ENCODE measurements at places on chromosomes 11 and 22.
A peak's percentile ranks its signal among the peaks of the same experiment; 100 is the strongest.

- DNase-seq: peak; percentile 81
Observed at GRCh38 chr11:22163394-22163797, 29.5 kb upstream of the ANO5 start.

GRCh38 chr11:18715476-18715875 lies 10.5 kb downstream of the IGSF22 start:
- DNase-seq: no peak

- no peak for DNase-seq
Observed at GRCh38 chr11:61082062-61082870, 20.0 kb upstream of the CD5 start.

GRCh38 chr22:47836957-47837356 lies 1074.5 kb downstream of the TBC1D22A start:
- no peak for DNase-seq

DNA sequence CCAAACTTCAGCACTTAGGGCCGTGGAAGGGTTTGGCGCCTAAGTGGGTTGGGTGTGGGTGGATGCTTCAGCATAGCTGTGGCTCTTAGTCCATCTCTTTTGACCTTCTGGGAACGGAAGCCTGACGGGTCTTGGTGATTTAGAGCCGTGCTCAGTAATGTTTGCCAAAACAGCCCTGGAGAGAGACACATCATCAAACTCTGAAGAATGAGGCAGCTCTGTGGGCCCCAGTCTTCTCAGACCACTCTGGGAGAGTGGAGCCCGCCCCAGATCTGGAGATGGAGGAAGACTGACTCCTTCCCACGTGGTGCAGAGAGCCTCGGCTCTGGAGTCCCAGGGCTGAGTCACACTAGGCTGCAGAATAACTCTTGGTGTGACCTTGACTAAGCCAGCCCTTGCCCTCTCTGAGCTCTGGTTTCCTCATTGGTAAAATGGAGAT lies 168.9 kb downstream of the C11orf91 start:
- DNase-seq: no peak

DNA sequence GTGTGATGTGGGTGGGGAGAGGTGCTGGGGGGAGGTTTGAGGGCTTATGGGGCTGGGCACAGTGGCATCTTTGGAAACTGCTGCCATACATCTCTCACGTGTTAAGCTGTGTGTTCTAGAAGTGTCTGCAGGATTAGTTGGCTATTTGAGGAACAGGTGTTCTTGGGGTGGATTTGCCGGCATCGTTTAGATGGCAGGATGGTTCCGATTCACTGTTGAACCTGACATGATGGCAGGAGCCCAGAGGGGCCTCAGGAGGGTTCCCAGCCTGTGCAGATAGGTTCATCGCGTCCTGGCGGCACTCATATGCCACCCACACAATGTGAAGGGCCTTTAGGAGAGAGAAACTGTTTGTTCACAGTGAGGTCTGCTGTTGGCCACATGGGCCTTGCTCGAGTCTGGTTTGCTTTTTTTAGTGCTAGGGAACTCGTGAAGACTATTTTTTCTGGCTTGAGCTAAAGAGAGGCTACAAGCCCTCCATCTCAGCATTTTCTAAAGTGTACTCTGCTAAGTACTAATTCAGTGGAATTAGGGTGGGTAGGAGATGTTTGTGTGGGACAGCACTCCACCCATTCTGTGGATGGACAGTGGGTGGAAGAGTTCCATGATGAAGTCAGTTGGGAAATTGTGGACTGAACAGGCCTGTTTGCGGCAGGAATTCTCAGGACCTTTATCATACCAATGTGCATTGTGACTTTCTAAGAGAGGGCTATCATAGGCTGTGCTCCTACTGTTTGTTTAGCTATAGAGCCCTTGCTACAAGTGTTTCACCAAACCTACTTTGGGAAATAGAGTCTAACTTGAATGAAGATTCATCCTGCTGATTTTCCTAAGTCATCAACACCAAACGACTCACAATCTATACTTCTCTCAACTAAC lies 55.4 kb upstream of the PLET1 start:
- DNase-seq: no peak

DNA sequence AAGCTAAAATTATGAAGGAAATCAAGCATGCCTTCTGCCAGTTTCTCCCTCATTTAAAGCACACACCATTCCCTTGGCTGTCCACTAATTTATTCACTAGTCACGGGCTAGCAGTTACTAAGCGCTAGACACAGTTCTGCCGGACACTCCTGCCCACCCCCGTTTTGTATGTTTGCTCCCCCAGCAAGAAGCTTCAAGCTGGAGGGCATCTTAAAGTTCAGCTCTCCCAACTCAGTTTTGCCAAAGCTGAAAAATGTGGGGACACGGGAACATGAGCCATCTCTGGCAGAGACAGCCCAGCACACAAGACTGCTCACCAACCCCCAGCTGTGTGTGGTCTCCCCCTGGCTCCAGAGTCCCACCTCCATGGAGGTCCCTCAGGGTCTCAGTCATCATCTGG lies 263.6 kb downstream of the BRD1 start:
- no peak for DNase-seq

- no peak for DNase-seq
Observed at GRCh38 chr22:25208743-25209505, 9.3 kb downstream of the CRYBB3 start.

DNA sequence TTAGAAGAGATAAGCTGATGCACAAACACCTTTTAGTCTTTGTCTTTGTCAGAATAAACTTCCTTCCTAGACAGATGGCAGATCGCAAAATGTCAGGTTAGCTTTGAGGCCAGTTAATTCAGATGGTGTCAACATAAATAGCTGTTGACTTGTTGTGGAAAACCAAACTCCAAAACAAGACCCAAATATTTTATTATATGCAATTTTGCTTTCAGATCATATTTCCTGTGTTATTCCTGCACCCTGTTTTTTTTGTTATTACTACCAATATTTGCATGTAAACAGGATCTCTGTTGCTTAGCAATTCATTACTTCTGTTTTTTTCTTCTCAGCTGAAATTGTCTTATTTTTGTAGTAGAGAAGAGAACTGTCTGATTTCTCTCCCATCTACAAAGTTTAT lies 316.0 kb downstream of the ETS1 start:
- no peak for DNase-seq

GRCh38 chr11:37277896-37278465 lies 679.9 kb upstream of the RAG2 start:
- no peak for DNase-seq

DNA sequence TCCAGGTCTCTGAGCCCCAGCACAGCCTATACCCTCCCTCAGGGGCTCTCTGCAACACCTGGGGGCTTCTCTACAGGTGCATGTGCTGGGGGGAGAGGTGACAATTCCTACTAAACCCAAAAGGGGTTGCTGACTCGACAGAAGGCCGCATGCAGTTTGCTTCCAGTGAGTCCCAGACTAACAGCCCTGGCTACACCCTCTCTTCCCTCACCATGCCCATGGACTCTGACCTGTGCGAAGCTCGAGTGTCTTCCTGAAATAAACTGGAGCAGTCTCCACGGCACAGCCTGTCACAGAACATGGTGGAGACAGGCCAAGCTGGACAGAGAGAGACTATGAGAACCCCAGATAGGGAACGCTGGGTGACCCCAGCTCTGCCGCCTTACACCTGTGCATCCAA lies 16.6 kb downstream of the PLEKHA7 start:
- DNase-seq: no peak

DNA sequence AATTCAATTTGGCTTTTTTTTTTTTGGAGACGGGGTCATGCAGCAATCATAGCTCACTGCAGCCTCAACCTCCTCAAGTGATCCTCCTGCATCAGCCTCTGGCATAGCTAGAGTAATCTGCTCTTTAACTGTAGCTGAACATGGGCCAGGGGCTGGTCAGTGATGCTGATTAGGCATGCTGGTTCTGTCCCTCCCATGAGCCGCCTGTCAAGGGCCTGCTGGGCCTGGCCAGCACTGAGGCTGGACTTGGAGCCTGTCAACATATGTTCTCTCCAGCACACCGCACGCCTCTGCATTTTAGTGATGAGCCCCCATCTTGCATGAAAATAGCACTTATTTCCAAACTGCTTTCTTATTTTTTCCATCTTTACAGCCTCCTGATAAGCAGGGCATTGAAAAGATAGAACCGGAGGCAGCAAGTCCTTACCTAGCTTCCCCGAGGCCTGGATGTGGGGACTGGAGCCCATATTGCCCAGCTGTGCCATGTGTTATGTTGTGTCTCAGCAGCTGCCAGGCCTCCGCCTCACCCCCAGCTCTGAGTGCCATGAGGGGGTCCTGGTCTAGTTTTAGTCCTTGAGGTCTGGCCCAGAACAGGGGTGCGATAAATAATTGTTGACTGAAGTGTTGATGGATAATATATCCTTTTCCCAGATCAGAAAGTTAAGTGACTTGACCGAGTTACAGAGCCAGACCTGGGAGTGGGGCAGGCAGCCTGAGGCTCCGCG lies 80.0 kb downstream of the CTTN start:
- DNase-seq: no peak

GRCh38 chr11:66465373-66466224 lies 1.1 kb upstream of the PELI3 start:
- DNase-seq: no peak

DNA sequence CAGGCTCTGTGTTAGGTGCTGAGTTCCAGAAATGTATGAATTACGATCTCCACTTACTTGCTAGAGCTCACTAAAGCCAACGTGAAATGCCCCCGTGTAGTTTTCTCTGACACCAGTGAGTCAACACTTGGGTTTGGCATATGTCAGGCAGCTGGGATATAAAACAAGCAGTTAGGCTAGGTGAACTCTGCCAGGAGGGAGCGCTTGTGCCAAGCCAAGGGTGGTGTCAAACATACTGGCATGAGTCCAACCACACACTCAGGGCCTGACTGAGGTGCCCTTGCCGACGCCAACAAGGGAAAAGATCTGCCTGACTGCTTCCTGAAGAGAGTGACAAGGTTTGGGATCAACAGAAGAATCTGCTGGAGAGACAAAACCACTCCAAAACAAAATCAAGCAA lies 167.8 kb upstream of the NARS2 start:
- peak; percentile 8 for DNase-seq

GRCh38 chr11:44338698-44339529 lies 29.0 kb upstream of the ALX4 start:
- no peak for DNase-seq

DNA sequence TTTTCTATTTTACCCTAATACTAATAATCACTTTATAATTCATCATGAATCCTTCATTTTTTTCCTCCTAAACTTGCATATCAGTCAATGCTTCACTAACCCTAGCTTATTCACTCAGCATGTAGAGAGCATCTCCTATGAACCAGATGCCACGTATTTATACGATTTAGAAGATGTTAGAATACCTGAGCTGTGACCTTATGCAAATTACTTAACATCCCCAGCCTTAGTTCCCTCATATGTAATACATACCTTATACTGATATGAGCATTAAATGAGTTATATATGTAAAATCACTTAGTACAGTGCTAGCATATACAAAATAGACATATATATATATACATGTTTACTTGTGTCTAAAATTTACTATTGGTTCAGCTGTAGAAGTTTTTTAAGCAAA lies 9.0 kb downstream of the FAM76B start:
- no peak for DNase-seq

- no peak for DNase-seq
Observed at GRCh38 chr11:115985896-115986295, 481.7 kb upstream of the CADM1 start.

DNA sequence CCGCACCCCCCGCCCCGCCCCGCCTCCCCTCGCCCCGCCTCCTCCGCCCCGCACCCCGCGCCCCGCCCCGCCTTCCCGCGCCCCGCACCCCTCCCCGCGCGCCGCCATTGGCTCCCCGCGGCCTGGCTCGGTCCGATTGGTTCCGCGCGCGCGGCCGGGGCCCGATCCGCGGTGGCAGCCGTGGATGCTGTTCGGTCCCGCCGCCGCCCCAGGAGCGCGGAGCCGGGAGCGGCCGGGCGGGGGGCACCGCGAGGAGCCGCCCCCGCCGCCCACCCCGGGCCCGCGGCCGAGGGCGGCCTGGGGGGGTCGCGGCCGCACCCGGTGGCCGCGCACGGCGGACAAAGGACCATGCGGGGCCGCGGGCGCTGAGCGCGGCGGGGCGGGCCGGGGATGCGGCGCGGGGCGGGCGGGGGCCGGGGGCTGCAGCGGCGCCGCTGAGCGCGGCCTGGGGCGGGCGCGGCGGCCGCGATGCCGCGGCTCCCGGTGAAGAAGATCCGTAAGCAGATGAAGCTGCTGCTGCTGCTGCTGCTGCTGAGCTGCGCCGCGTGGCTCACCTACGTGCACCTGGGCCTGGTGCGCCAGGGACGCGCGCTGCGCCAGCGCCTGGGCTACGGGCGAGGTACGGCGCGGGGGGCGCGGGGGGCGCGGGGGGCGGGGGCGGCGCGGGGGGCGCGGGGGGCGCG lies at the start of gene B4GALNT4:
Gene B4GALNT4, plus strand, starts transcription at position 164 of the 683 bp plus-strand sequence. Its CDS starts 305 bp downstream, at position 469.
- no peak for DNase-seq

DNA sequence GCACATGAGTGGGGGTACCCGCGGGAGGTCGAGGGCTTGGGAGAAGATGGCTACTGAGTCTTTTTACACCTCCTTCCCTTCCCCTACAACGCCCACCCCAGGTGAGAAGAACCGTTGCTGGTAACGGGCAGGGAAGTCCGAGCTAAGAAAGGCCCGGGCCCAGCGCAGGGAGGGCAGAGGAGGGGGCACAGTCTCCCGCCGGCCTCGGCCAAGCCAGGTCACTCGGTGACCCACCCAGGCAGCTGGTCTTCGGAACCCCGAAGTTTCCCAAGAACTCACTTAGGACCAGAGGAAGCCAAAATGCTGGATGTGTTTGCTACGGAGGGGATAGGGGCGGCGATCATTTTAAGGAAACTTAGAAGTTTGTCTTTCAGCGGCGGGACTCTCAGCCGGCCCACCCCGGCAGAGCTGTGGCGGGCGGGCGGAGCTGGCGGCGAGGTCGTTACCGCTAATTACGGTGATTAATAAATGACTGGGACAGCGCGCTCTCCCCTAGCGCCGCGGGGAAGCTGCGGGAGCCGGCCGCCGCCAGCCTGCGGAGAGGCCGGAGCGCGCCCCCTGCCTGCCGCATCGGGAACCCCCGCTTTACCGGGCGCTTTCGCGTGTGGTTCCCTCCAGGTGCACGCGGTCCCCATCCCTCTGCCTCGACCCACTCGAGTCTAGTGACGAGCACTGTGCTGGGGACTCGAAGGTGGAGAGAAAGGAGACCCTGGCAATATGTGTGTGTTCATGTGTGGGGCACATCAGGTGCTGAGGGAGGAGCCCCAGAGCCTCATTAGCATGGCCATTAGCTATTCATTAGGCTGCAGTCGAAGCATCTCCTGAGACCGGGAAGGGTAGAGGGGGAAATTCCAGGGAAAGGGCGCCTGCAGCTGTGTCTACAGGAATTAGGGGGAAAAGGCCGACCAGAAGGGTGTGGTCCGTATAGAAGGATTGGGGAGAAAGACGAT lies 945 bp downstream of the ROBO3 start:
- DNase-seq: peak; percentile 20

DNA sequence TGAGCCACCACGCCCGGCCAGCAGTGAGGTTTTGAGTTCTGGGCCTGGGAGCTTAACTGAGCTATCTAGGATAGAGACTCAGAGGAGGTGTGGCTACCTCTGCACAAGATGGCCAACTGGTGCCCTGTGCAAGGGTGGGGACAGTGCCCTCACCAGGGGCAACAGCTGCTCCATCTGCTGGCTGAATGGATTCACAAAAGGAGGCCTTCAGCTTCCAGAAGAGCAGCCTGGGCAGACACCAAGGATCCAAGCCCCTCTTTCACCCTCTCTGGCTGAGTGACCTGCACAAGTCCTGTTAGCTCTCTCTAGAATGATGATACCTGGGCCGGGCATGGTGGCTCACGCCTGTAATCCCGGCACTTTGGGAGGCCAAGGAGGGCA lies 33.5 kb upstream of the BAIAP2L2 start:
- DNase-seq: peak; percentile 86
